SK-N-DZ (cell line): ENCODE measurements at places on chromosomes 16 and 17.

DNA sequence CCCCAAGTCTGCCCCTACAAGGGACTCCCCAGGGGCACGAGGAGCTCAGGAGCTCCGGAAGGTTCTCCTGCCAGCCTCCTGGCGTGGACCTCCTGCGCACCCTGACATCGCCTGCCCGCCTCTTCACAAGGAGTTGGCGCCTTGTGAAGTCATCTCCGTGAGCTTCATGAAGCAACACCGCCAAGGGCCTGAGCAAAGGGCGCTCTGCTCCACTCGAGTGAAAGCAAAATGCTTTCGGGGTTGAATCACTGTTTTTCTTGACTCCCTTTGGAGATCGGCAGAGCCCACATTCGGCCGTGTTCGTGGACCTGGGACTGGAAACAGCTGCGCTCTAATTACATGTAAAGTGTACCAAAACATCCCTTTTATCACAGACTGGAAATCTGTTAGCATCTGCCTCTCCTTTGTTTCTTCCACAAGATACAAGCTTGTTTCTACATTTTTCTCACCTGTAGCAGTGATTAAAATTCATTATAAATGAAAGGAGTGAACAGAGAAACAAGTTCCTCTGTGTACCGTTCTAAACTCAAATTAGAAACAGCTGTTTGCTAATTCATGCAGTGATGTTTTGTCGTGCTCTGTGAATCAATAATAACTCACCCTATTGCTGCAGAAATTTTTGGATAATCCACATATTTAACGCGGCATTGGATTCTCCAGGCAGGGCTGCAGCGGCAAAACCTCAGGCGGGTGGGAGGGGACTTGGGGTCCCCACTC lies 203.3 kb downstream of the ZNF423 start:
- DNase-seq = no peak

DNA sequence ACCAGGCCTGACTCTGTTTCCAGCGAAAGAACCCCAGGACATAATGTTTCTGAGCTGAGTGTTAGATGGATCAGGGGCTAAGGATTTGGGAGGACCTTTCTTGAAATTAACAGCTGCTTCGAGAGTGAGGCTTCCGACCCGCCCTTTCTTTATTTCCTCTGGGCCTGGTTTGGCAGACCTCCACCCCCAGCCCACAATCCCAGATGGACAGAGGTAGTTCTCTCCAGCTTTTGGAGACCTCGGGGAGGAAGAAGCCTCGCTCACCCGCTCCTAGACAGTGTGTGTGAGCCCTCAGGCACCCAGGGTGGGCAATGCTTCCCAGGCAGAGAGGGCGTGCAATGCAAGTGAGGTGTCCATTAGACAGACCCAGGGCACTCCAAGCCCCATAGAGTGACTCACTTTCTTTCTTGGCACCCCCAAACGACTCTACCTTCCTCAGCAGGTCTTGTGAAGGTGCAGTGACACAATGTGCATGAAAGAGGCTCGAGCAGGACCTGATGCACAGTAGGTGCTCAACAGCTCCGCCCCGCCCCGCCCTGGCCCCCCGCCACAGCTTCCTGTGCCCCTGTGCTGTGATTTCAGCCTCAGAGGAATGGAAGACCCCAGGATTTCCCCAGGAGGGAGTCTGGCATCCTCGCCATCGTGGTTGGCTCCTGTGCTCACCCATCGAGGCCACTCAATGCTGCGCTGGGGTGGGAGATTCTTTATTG lies 50.7 kb upstream of the TOB1 start:
- no peak for DNase-seq

- DNase-seq = no peak
Observed at GRCh38 chr16:1351215-1351581, 480 bp downstream of the TSR3 start.

GRCh38 chr17:35376245-35376644 lies 2.8 kb upstream of the SLFN11 start:
- no peak for DNase-seq

DNA sequence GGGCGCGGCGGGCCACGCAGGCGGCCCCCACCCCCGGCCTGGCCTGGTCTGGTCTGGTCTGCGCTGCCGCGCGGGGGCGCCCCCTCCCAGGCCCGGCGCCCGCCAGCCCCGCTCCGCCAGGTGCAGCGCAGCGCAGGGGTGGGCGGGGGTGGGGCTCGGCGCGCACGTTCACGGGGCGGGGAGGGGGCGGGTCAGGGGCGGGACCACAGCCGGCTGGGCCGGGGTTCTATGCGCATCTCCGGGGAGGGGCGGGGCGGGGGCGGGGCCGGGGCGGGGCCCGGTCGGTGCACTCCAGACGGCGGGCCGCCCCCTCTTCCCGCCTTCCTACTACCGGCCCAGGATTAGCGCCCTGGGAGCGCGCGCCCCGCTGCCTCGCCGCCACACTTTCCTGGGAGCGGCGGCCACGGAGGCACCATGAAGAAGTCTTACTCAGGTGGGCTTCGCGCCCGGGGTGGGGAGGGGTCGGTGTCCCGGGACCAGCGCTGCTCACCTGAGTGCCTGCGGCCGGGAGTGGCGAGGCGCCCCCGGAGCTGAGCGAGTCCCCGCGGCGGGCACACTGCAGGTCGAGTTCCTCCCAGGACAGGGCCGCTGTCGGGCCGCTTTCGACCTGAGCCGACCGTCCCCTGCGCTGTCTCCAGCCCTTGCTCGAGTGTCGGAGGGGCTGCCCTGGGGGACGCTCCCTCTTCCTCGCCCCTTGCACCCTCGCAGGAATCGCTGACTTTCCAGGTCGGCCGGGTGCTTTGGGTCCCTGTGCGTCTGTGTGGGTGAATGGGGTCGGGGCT lies 140.5 kb downstream of the SEC14L1 start:
- peak; percentile 56 for DNase-seq

- no peak for DNase-seq
Observed at GRCh38 chr17:13725288-13725990, 123.7 kb upstream of the HS3ST3A1 start.

DNA sequence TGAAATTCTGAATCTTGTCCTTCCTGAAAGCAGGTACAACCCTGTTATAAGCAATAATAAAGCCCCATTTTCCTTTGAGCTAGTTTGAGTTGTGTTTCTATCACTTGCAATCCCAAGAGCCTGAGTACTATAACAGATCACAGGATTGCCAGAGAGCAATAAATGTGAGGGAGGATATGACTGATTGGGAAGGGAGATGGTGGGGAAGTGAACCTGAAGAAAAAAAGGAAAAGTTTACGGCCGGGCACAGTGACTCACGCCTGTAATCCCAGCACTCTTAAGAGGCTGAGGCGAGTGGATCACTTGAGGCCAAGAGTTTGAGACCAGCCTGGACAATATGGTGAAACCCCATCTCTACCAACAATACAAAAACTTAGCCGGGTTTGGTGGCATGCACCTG lies 80.4 kb downstream of the COX10 start:
- DNase-seq = no peak

DNA sequence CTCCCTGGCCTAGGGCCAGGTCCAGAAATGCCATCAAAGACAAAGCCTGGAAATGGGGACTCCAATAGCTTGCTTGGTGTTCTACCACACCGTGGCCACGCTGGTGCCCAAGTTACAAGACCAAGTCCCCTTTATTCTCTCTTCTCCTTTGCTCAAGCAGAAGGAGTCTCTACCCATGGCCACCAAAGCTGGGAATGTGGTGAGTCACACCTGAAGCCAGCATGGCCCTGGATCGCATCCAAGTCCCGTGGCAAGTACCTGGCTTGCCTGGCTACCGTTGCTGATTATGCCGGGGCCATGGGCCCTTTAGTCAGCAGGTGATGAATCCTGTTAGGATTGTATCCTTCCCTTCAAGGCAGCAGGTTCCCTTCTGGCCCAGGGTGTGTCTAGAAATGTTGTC lies 260.0 kb downstream of the HAPSTR1 start:
- DNase-seq = no peak

- DNase-seq = no peak
Observed at GRCh38 chr16:10368969-10369551, 16.8 kb upstream of the ATF7IP2 start.

DNA sequence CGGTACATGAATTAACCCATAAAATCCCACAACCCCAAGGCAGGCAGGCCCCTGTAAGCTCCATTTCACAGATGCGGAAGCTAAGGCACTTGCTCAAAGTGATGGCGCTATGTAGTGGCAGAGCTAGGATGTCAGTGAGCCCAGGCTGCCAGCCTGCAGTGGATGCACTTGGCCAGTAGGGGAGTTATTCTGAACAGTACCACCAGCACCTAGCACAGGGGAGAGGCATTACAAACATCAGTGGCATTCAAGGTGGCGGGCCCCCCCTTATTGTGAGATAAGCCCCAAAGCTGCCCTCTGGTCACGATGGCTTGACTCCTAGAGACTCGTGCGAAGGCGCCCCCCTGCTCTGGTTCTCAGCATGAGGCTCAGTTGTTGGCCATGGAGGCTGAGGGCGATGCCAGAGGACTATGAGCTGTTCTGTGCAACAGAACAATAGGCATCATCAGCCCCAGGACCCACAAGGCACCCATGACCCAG lies 33.8 kb downstream of the GTF3C1 start:
- peak; percentile 18 for DNase-seq

DNA sequence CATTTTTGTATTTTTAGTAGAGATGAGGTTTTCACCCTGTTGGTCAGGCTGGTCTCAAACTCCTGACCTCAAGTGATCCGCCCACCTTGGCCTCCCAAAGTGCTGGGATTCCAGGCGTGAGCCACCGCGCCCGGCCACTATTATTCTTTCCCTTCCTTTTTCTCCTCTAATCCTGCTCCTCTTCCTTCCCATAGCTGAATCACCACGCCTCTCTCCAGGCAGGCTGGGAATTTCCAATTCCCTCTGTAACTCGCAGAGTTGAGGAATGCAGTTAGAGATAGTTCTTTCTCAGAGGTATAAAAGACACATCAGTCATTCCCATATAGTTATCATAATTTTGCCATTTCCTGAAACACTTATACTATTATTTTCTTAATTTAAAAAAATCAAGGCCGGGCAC lies 11.2 kb downstream of the METTL16 start:
- DNase-seq = no peak

DNA sequence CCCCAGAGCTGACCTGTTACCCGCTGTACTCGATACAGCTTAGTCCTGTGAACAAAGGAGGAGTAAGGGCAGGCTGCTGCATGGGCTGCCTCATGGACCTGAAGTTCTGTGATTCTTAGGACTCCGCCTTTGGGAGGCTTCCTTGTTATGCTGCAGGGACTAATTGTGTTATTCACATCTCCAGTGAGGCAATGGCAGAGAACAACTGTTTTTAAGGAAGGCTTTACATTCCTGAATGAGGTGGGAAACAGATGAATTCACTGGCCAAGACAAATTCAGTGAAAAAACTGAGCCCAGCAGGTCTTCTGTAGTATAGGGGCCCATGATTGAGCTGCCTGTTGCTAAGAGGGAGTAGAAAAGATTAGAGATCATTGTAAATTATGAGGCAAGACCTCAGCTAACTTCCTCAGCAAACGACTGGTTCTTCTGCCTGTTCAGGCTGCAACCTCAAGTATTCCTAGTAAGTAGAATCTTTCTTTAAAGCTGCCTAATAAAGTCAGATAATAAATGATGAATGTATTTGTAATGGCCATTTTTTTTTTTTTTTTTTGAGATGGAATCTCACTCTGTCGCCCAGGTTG lies 26.3 kb downstream of the ADORA2B start:
- DNase-seq = no peak

DNA sequence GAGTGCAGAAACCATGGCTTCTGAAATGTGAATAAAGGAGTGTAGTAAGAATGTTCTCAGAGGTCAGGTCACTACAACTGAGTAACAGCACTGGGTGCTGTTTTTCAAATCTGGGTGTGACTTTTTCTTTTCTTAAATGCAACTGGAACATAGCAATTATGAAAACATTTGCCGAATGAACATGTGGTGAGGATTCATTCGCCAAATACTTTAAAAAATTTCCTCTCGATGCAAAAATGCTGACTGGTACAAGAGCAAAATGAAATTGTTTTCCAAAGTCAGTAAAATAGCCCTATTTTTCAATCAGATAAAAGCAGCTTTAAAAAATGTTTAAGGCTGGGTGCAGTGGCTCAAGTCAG lies 18.6 kb downstream of the ZDHHC7 start:
- no peak for DNase-seq

- no peak for DNase-seq
Observed at GRCh38 chr16:24819462-24820040, 26.2 kb upstream of the SLC5A11 start.

GRCh38 chr17:12974005-12974531 lies 43.8 kb downstream of the ELAC2 start:
- no peak for DNase-seq

GRCh38 chr16:13109171-13109570 lies 207.8 kb downstream of the SHISA9 start:
- no peak for DNase-seq

GRCh38 chr16:48137822-48138221 lies 18.0 kb downstream of the ABCC12 start:
- DNase-seq = no peak
